AG08396 (cell line): ENCODE measurements at places on chromosomes 3 and 15.

DNA sequence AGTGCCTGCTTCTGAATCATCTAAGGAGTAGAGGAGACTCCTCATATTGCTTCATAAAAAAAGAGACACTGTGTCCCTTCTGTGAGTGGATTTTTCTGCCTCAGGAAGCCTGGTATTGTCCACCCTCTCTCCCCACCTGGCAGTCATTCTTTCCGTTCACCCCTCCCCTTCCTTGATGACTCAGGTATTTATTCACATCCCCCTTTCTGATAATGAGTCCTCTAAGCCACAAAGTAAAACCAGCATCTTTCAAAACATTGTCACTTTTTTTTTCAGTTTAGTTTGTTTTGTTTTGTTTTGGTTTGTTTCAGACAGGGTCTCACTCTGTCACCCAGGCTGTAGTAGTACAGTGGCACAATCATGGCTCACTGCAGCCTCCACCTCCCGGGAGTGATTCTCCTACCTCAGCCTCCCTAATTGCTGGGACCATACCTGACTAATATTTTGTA, 65.2 kb upstream of the UBE2E1 start:
- DNase-seq, result no peak

- no peak for DNase-seq
Observed at GRCh38 chr3:132822266-132822665, 100.1 kb upstream of the NPHP3 start.

DNA sequence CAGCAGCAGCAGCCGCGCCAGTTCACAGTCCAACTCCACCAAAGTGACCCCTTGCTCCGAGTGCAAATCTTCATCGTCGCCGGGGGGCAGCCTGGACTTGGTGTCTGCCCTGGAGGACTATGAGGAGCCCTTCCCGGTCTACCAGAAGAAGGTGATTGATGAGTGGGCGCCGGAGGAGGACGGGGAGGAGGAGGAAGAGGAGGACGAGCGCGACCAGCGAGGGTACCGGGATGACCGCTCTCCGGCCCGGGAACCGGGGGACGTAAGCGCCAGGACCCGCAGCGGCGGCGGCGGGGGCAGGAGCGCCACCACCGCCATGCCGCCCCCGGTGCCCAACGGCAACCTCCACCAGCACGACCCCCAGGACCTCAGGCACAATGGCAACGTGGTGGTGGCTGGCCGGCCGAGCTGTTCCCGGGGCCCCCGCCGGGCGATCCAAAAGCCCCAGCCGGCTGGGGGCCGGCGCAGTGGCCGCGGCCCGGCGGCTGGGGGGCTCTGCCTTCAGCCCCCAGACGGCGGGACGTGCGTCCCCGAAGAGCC, 224.1 kb upstream of the IL12A start:
- DNase-seq, result no peak

DNA sequence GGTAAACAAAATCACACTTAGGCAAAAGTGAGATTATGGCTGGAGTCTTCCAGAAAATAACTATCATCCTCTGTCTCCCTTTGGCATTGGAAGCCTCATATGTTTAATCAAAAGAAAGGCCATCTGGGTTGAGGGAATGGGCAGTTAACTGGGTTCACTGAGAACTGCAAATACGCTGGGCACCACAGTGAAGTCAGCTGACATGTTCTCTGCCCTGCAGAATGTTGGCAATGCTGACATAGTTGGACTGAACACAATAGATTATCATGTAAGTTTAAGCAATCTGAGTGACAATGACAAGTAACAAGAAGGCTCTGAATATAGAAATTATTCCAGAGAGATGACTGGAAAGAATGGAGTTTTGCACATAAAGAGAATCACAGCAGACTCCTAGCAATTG, 43.8 kb upstream of the SLC25A26 start:
- DNase-seq, result no peak

DNA sequence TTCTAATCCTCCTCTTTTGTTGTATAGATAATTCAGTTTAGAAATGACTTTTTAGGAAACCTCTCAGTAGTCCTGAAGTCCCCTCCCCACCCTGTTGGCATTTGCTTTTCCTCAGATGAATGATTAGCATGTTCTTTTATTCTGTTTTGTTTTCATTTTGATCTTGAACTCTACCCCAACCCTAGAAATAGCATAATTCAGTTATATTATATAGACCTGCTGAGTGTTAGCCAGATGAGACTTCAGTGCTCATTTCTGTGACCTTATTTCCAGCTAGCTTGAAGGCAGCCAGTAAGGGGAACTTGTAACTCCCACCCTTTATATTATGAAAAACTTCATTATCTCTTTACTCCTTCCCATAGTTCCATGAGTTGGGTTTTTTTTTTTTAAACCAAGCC, 41.2 kb downstream of the SNRK start:
- no peak for DNase-seq

DNA sequence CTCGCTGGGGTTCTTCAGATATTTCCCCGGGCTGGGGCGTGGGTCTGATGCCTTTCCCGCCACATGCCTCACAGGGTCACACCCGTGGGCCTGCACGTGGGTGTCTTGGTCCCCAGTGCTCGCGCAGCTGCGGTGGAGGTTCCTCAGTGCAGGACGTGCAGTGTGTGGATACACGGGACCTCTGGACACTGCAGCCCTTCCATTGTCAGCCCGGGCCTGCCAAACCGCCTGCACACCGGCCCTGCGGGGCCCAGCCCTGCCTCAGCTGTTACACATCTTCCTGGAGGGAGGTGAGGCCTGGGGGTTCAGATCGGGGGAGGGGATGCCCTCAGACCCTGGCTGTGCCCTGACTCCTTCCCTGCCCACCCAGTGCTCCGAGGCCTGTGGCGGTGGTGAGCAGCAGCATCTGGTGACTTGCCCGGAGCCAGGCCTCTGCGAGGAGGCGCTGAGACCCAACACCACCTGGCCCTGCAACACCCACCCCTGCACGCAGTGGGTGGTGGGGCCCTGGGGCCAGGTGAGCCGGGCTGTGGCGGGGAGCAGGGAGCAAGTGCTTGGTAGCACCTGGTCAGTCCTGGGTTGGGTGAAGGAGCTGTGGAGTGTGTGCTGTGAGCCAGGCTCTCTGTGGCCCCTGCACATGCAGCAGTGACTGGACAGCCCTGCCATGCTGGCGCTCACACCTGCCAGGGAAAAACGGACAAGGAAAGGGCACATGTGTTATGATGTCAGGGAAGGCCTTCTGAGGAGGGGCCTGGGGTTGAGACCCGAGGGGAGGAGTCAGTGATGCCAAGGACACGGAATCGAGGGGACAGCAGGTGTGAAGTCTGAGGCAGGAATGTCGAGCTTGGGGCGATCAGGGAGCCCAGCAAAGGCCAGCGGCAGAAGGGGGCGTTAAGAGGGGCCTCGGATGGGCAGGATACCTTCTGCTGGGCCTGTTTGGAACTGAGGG, 88.9 kb downstream of the TBC1D2B start:
- DNase-seq, result no peak

GRCh38 chr3:98732286-98733052, 30.7 kb upstream of the ST3GAL6 start:
- peak; percentile 64 for DNase-seq

- peak; percentile 10 for DNase-seq
Observed at GRCh38 chr3:81581966-81582599, 179.4 kb downstream of the GBE1 start.

- no peak for DNase-seq
Observed at GRCh38 chr3:53350652-53351051, 3.3 kb upstream of the DCP1A start.
